ENCODE measurements at places on chromosomes 5 and 9.

GRCh38 chr5:91288118-91288916 is 94.8 kb downstream of the ARRDC3 start:
- DNase-seq: no peak

- DNase-seq: no peak
Observed at GRCh38 chr5:89850513-89850865, 559.1 kb downstream of the CETN3 start.

DNA sequence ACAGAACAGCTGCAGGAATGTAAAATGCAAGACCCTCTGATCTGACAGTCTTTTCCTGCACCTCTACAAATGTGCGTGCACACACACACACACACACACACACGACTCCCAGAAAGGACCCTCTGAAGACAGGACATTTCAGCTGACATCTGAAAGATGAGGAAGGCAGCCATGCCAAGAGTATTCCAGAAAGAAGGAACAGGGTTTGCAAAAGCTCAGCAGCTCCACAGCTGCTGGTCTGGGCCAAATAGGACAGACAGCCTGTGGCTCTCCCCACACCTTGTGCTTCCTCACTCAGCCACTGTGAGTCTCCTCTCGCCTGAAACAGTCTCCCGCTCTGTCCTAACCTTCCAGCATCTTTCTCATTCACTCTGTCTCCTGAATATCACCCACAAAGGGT is 189.0 kb downstream of the PALM2AKAP2 start:
- DNase-seq: no peak

GRCh38 chr9:114016101-114016500 is 62.0 kb downstream of the AMBP start:
- peak; percentile 29 for DNase-seq

Measured in tibial artery (tissue), 4 donors.